ENCODE measurements at places on chromosomes 6 and 20. TPM values are rescaled to one million over a fixed set of nuclear protein-coding genes. Genes with fewer than 3 reads are reported as not detected.

DNA sequence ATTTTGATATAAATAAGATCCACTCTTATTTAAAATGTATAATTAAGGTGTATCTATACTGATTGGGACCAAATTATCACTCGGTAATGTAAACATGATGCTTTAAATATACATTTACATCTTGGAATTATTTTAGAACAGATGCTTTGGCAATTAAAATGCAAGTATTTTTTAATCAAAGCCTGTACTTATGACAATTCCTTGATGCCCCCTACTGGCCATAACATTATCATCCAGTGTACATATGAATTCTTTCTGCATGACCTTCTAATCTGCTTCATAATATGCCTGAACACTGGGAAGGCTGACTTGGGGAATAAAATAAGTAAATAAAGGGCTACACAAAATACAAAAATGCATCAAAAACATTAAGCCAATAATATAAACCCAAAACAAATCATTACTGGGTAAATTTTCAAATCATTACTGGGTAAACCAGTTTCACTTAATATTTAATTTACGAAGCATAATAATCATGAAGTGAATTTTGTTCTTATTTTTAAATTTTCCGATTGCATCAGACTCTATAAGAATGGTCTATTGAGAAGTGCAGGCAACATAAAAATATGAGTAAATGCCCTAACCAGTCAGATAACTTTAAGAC is 65.1 kb downstream of the CGA start:
- DNase-seq: peak; percentile 65

Gene OTOR
- not detected for total RNA-seq

Gene GPSM3
- total RNA-seq: 5.4 TPM

GRCh38 chr20:57526087-57526884 is 1.3 kb upstream of the CTCFL start:
- peak; percentile 65 for DNase-seq

GRCh38 chr6:167974640-167975344 is 22.7 kb upstream of the KIF25 start:
- DNase-seq: no peak

Gene IPCEF1
- 0.13 TPM for total RNA-seq

- no peak for DNase-seq
These were observed 259.0 kb upstream of the OPRM1 start for GRCh38 chr6:153780011-153780410.

Gene MLIP
- total RNA-seq: 23.9 TPM

Gene PTPRT
- not detected for total RNA-seq

- no peak for DNase-seq
These were observed 11.8 kb upstream of the GNRH2 start for GRCh38 chr20:3031524-3032147.

Gene SLC17A2
- total RNA-seq: not detected

DNA sequence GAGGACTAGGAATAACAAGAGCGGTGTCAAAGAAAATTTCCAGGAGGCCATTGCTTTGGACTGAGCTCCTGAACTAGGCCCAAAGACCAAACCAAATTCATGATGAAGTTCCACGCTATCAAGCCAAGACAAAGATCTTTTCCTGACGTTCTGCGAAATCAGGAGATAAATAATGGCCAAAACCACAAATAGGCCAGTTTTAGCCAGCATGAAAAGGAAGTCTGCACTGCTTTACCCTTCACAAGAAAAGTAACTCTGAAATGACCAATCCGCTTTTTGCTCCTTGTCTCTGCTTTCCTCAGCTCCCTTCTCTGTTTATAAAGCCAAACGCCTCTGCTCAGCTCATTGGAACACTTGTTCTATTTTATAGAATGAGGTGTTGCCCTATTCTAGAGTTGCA is 6.7 kb downstream of the NCOA5 start:
- no peak for DNase-seq

Gene WASF1
- 5.0 TPM for total RNA-seq

DNA sequence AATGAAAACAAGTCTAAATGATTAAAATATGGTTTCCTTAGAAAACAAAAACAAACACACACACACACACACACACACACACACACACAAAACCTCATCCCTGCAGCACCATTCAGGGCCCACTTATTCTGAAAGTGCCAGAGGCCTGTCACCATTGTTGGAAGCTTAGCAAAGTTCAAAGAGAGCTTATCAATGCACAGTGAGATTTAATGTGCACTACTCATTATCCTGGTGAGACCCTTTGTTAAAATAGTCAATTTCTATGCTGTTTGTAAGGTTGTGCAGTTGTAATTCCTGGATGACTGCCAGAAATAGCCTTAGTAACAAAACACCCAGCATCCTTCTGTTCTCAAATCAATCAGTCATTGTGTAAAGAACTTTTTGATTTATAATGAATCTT is 482.9 kb downstream of the GRIK2 start:
- no peak for DNase-seq

- DNase-seq: no peak
These were observed 1.2 kb downstream of the PTPRA start for GRCh38 chr20:2874456-2874855.

DNA sequence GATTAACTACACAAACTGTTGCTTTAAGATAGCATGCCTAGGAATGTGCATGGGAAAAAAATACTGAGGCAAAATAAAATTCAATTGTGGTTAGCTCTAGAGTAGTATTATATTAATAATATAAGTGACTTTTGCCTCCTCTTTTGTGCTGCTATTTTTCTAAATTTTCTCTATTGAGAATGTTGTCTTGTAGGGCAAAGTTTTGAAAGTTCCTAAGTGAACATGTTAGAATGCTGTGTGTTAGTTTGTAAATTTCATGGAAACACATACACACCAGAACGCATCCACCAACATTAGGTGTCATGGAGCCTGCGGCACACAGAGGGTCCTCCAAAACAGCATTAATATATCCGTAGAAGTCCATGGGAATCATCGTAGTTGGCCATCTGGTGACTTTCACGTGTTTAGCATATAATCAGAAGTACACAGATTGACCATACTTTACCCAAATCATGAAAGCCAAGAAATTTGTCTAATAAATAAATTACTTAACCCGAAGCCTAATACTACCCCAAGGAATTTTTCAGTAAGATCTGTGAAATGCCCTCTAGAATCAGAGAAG is 25.6 kb downstream of the ARHGAP18 start:
- DNase-seq: no peak

GRCh38 chr20:44011251-44011940 is 96.7 kb downstream of the TOX2 start:
- DNase-seq: no peak

- no peak for DNase-seq
These were observed 8.0 kb upstream of the SLC17A3 start for GRCh38 chr6:25882051-25882496.

Gene PNPLA1
- not detected for total RNA-seq

GRCh38 chr20:33689973-33690372 is 3.8 kb upstream of the E2F1 start:
- DNase-seq: peak; percentile 86

Gene ZKSCAN3
- total RNA-seq: 4.0 TPM

DNA sequence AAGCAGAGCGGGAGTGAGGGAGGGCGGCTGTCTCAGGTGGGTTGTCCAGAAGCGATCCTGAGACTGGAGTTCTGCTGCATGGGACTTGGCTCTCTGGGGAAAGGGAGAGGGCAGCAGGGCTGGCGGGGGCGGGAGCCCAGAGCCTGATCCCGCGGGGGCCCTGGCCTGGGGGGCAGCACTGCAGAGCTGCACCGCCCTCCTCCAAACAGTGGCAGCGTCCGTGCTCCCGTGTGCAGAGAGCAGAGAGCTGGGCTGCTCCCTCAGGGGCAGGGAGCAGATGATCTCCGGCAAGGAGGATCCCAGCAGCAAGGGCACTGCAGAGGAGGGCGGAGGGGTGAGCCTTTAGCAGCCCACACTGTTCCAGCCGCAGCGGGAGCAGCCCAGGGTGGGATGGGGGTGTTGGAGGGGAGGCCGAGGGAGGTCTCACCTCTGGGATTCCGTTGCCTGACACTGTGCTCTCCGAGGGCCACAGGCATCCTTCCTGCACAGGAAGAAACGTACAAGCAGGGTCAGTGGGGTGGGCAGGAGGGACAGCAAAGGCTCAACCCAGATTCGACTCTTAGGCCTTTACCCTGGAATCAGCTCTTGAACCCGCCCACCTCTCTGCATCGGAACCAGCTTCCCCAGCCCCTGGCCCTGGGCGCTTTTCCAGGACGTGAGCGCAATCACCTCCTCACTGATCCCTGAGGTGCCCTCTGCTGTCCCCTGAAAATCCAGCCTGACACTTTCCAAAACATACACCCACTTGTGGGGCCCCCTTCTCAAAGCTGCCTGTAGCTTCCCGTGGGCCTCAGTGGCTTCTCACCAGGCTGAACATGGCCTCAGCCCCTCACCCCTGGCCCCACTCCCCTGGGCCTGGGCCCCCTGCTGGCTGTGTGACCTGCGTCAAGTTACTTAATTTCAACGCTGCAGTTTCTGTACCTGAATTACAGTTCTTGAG is 32.6 kb upstream of the ZBP1 start:
- DNase-seq: no peak

Gene CD93
- total RNA-seq: not detected

DNA sequence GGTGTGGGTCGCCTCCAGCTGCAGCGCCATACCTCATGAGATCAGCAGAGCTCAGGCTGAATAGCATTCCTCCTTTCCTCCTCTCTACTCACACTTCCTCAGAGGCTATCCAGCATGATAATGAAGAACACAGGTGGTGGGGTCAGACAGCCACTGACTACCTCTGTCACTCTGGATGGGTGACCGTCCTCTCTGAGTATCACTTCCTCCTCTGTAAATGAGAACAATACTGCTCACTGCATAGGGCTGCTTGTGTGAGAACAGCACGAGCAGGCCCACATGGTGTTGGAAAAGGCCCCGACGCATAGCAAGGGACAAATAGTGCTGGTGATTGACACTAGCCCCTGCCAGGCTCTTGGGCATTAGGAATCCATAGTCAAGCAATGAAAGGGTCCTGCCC is 239.1 kb downstream of the PRKN start:
- DNase-seq: no peak

DNA sequence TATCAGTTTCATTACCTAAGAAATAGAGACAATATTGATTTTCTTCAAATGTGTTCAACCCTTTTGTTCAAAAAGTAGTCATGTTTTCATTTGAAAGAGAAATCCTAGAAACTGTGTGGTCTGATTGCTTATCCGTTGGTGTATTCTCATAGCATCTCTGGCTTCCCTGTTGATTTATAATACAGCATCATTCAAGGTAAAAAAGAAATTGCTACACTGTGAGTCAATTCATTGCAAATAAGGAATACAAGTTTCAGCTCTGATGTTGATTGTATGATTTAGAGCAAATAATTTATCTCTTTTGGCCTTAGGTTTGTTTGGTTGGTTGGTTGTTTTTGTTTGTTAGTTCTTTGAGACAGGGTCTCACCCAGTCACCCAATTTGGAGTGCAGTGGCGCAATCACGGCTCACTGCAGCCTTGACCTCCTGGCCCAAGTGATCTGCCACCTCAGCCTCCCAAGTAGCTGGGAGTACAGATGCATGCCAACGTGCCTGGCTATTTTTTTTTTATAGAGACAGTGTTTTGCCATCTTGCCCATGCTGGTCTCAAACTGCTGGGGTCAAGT is 185.5 kb upstream of the TNFAIP3 start:
- DNase-seq: no peak

DNA sequence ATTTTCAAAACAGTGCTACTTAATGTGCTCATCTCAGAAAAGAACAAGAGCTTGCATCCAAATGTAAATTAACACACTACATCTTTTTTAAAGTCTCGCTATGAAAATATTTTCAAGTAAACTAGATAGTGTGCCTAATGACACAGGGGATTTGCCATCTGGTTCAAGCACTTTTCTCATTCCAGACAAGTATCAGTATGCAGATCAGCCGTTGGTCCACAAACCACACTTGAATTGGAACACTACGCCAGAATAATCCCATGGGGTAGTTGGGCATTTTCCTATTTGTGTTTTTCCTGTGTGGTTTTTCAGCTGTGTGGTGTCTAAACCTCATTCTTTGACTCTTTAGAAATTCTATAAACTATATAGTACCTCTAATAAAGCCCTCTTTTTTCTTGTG is 256.2 kb downstream of the EPHA7 start:
- no peak for DNase-seq

GRCh38 chr6:22448291-22448711 is 121.1 kb upstream of the HDGFL1 start:
- DNase-seq: no peak

GRCh38 chr6:154058963-154059680 is 20.1 kb downstream of the OPRM1 start:
- no peak for DNase-seq

DNA sequence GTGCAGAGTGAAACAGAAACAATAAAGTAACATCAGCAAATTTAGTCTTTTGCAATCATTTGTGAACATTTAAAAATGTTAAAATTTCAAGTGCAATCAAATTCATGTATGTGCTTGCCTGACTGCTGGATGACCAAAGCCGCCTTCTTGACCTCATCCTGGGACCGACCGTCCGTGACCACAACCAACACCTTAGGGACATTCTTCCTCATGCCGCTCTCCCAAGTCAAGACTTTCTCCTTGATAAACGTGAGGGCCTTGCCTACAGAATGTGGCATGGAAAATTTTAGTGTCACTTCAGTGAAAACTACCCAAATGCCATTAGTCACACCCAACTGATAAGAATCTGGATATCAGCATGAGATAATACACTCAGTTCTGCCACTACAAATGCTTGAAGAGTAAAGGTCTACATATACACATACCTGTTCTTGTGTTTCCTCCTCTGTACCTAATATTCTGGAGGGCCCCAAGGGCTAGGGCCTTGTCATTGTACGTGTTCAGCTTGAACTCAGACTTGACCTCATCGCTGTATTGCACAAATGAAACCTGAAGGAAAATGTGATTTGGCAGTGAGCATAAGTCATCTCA is 86.8 kb downstream of the COL12A1 start:
- no peak for DNase-seq

DNA sequence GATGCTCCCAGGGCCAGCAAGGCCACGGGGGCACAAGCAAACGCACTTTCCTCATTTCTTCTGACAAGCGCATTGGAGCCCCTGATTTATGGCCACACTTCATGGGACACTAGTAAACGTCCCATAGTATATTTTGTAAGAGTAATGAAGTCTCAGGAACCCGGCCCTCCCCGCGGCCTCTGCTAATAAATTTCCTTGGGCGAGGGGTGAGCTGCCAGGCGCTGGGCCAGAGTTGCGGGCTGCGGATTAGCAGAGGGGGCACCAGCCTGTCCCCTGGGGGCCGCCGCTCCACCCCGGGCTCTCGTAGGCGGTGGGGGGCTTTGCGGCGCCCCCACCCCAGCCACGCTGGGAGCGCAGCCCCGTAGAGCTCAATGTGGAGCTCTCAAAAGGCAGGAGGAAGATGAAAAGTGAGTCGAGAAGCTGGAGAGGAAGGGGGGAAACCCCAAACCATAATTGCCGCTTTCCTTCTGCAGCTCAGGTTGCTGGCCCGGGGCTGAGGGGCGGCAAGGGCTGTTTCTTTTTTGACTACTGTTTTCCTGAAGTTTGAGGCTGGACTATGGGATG is 173.6 kb downstream of the CDC5L start:
- DNase-seq: no peak

DNA sequence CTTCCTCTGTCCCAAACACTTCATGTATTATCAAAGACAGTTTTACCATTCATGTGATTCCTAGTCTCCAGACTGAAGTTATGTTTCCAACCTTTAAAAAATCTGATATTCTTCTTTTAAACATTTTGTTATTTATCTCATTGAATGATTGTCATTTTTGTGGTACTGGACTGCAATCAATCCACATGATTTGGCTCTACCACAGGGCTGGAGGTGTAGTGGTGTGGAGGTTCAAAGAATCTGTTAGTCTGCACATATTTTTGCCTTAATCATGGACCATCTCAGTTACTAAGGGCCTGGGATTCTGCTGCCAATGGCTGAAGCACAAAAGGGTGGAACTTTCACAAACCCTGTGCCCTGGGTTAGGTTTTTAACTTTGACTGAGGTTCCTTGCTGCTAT is 164.1 kb upstream of the JAG1 start:
- DNase-seq: no peak

All from SK-MEL-5 (cell line).